Hematopoietic multipotent progenitor cell treated with erythropoietin and hydrocortisone succinate and interleukin-3 and kit ligand, for 6 days (in vitro differentiated cells): ENCODE measurements at places on chromosomes 11 and 22.

GRCh38 chr11:60706931-60707330 lies 7.5 kb downstream of the MS4A8 start:
- no peak for DNase-seq

DNA sequence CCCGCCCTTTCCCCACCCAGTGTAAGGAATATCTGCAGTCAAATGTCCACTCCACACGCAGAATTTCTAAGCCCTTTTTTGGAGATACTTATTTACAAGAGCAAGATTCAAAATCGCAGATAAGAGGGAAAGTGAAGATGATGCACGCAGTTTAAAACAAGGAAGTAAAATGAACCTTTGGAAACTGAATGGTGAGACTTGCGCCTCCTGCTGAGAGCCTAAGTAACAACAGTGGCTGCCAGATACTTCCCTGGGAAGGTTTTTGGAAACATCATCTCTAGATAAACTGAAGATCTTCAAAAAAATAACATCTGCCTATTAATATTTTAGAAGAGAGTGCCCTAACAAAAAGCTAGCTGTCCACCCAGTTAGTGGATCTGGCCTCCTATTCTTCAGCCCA lies 963.1 kb upstream of the FAT3 start:
- DNase-seq = no peak

GRCh38 chr11:75347781-75348566 lies 3.5 kb downstream of the ARRB1 start:
- DNase-seq = peak; percentile 81

DNA sequence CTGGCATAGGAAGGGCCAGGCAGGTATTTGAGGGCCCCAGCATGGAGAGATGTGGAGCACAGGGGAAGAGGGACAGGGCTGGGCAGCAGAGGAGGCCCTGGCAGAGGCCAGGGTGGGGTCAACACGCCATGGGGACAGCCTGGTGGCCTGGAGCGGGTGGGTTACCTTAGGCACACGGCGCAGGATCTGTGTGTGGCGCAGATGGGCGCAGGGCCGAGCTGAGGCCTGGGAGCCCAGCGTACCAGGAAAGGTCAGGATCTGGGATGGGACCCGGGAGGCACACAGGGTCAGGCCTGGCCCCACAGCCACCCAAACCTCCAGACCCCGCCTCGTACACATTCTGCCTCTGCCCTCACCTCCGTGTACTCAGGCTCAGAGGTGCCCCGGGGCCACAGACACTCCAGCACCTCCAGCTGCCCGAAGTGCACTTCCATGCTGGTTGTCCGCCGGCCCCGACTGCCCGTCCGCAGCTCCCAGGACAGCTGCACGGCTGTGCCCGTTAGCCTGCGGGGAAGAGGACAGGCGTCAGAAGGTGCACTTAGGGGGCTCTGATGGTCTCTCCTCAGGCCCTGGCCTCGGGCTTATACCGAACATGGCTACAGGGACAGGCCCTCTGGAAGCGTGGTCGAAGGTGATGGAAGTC lies 6.4 kb downstream of the ATG2A start:
- DNase-seq = no peak

DNA sequence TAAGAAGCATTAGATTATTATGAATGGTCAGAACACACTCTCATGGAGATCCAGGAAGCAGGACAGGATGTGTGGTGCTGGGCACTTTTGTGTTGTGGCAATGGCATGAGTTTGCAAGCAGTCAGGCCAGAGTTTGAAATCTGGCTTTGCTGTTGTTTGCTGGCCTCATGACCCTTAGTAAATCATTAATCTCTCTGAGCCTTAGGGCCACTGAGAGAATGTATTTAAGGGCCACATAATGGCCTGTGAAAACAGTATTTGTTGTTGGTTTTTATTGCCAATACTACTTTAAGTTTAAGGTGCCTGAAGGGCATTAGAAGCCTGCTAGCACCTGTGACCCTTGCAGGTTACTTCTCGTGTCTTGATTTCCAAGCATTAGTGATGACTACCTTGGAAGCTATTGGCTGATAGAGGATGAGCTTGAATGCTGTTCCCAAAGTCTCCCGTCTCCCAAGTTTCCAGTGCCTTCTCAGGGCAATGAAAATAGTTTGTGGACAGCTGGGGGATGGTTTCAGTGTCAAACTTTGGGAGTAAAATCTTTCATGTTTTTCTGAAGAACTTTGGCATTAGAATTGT lies 24.6 kb downstream of the STIM1 start:
- DNase-seq = no peak

GRCh38 chr11:64970731-64971151 lies 1.2 kb downstream of the MAJIN start:
- DNase-seq = no peak
